ENCODE measurements at places on chromosomes 2 and 18. TPM values are rescaled to one million over a fixed set of nuclear protein-coding genes. Genes with fewer than 3 reads are reported as not detected.

Gene RTP5
- 0.21 TPM for total RNA-seq

Gene DNER
- 0.34 TPM for total RNA-seq

Gene WDR33
- 60.1 TPM for total RNA-seq

Gene LRRC30
- total RNA-seq, result not detected

Gene KCNG3
- total RNA-seq, result not detected

Gene CMPK2
- total RNA-seq, result 7.5 TPM

Gene SERPINB12
- not detected for total RNA-seq

Gene SLC19A3
- total RNA-seq, result 1.9 TPM

Gene NCKAP5
- 7.3 TPM for total RNA-seq

Gene ACADL
- total RNA-seq, result 9.0 TPM

Gene RNF125
- total RNA-seq, result 9.2 TPM

Gene SP3
- total RNA-seq, result 104 TPM

Gene TMEM247
- total RNA-seq, result not detected

Gene IL37
- not detected for total RNA-seq

- no peak for DNase-seq
Observed at GRCh38 chr2:191719938-191720337, 42.0 kb downstream of the NABP1 start.

DNA sequence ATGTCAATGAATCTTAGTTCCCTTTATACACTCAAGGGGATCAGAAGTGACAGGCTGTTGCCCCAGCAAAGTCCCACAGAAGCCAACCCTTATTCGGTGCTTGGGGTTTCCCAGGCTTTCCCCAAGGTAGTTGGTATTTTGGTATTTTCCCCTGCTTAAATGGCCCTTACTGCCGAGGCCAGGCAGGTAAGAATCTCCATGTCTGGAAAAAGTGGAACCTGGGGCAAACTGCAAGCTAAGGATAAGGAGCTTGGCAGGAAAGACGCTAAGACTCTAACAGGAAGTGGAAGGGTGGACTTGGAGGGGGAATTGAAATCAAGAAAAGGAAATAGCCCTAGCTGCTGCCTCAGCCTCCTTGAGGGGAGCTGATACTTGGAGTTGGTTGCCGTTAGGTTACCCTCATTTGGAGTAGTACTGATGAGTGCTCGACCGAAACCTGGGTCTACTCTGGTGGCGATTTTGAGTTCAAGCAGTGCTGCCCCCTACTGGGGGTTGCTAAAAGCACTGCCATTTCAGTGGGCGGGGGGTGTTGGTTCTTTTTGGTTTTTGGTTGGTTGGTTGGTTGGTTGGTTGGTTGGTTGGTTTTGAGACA lies 3.3 kb upstream of the GPBAR1 start:
- DNase-seq, result no peak

- no peak for DNase-seq
Observed at GRCh38 chr2:56132138-56132537, 51.7 kb upstream of the CCDC85A start.

DNA sequence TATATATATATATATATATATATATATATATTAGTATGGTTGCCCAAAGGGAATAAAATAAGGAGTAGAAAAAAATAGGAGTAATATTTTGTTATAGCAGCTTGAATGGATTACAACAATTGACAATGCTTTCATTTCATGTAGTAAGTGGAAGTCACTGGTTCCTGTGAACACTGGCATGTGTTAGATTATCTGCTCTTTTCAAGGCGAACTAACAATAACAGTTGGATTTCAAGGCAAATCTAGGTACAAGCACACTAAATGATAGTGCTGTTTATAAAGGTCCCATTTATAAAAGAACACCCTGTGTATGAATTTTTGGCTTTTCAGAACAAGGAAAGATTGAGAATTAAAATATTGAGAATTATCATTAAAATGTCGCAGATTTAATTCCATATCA lies 1535.7 kb downstream of the LRP1B start:
- no peak for DNase-seq

DNA sequence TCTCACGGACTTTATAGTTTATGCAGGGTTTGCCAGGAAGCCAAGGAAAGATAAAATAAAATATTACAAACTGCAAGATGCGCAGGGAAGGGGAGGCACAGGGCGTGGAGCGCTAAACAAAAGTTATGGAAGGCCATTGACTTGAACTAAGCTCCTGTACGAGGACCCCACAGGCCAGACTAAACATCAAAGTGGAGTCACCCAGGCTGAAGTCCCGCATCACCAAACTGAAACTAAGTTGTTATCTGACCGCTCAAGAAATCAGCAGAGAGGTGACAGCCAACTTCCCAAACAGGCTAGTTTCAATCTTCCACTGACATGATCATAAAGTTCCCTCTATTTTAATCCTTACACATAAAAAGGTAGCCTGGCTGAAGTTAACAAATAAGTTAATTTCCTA lies 90.5 kb upstream of the YWHAQ start:
- DNase-seq, result no peak

DNA sequence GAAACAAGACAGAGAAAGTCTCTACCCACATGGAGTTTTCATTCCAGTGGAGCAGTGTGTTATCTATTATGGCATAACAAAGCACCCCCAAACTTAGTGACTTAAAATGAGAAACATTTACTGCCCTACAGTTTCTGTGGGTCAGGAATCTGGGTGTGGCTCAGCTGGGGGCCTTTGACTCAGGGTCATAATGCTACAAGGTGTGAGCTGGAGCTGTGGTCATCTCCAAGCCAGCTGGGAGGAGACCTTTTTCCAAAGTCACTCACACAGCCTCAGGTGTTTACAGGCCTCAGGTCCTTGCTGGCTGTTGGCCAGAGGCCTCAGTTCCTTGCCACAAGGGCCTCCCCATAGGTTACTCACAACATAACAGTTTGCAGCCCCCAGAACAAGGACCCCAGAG lies 169.2 kb downstream of the ETAA1 start:
- no peak for DNase-seq

- DNase-seq, result no peak
Observed at GRCh38 chr2:80459028-80459427, 154.5 kb upstream of the LRRTM1 start.

DNA sequence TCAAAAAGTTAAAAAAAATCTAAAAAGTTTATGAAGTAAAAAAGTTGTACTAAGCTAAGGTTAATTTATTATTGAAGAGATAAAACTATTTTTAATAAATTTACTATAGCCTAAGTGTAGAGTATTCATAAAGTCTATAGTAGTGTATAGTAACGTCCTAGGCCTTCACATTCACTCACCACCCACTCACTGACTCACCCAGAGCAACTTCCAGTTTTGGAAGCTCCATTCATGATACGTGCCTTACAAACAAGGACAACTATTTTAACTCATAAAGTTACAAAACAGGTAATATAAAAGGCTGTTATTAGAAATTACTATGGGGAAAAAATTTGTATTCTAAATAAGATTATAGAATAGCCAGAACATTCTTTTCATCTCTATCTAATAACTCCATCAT lies 158.9 kb upstream of the FN1 start:
- no peak for DNase-seq

GRCh38 chr2:238521870-238522269 lies 95.1 kb downstream of the ASB1 start:
- no peak for DNase-seq

GRCh38 chr2:182057002-182057401 lies 71.3 kb downstream of the PPP1R1C start:
- DNase-seq, result no peak

- DNase-seq, result no peak
Observed at GRCh38 chr2:184769023-184769422, 170.7 kb downstream of the ZNF804A start.

- no peak for DNase-seq
Observed at GRCh38 chr2:37558623-37559022, 112.8 kb downstream of the CDC42EP3 start.

DNA sequence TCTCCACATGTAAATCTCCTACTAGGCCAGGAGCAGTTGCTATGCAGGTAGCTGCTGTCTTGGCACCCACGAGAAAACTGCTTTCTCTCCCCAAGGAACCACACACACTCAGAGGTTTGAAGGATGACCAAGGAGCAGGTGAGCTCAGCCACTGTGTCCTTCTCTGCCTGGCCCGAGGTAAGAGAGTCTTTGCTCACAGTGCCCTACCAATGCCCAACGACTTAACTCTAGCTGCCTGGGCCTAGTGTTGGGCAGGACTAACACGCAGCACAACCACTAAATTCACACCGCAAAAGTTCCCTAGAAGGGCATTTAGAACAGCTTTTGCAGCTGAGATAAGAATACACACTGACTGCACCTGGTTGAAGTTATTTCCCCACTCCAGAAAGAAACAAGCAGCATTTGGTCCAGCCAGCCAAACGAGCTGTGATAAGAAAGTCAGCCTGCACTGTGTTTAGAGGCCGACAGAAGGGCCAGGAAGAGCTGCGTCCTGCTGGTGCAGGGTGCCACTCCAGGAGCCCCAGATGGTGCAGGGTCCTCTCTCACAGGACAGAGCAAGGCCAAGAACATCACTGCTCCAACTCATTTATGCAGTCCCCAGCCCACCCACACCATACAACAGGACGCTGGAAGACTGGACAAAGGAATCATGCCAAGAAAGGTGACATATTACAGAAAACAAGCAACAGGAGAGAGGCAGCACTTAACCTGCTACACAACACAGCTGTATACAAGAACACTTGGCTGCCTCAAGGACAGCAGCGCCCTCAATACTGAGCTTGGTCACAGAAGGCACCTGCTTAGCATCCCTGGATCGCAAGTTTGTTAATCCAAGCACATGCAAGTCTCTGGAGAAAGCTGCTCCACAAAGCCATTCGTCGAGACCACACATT lies 12.5 kb downstream of the HDLBP start:
- DNase-seq, result no peak

DNA sequence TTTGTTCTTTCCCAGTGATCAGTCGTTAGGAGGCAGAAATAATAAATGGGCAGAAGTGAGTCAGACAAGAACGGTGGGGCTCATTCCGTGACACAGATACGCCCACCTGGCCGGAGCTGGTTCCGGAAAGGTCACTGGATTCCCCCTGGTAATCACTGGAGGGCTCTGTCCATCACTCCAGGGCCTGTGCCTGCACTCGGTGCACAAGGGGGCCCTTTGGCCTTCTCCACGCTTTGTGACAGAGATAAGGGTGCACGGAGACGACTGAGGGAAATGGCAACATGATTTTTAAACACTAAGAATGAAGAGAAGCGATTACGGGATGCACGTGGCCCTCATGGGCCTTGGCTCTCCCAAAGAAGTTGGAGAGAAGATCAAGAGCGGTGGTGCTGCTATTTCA lies 84.4 kb downstream of the PTGR3 start:
- peak; percentile 25 for DNase-seq

DNA sequence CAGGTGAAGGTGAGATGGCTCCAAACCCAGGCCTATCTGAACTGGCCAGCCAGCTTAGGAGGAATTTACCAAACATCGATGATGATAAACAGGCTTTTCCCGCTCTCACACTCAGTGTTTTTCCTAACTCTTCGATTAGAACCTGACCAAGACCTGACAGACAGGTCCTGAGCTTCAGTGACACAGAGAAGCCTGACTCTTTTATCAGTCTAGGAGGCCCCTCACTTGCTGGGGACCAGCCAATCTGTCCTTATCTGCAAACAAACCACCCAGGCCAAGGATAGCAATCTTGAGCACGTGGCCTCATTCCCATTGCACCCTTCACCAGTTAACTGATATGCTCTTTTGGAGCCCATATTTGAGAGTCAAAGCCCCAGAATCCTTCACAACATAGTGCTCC lies 1.9 kb upstream of the ITSN2 start:
- DNase-seq, result no peak

GRCh38 chr2:220356076-220356475 lies 728.6 kb downstream of the SLC4A3 start:
- no peak for DNase-seq

GRCh38 chr2:218168635-218169462 lies 2.1 kb upstream of the CXCR1 start:
- DNase-seq, result peak; percentile 53
